ENCODE measurements at places on chromosomes 3 and 15.

- DNase-seq, result no peak
Observed at GRCh38 chr3:72320095-72320954, 527.9 kb downstream of the SHQ1 start.

DNA sequence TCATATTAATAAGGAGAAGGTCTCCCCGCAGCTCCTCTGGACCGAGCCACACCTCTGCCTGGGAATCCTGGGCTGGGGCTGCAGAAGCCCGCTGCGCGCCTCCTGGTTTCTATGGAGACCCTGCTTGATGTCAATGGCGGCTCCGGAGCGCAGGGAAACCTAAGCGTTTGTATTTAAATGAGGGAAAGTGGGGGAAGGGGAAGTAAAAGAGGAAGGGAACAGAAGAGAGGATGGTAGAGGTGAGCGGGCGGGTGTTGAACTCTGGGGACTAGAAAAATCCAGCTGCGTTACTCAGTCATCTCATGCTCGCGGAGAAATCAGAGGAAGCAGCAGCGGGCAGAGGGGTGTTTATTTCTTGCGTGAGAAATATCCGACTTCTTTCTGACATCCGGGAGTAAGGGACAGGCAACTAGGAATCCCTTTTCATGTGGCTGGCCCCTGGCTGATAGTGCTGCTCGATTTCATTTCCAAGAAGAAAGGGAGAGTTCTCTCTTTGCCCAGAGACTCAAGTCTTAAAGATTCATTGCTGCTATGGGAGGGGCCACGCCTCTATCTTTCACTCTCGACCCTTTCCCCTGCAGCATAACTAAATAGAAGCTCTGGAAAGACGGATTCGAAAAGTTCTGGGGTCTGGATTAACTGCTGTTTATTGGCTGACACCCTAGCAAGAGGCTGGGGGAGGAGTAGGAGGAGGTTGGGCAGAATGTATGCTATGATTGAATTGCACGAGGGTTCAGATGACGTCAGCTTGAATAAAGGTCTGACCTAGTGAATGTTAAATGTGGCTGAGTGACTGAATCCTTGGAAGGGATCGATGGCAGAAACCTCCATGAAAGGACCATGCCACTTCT, 110.5 kb upstream of the GAP43 start:
- peak; percentile 67 for DNase-seq

GRCh38 chr15:88814393-88814792, 11.2 kb downstream of the ACAN start:
- DNase-seq, result no peak

- DNase-seq, result no peak
Observed at GRCh38 chr15:45093013-45093412, 21.0 kb downstream of the DUOX2 start.

DNA sequence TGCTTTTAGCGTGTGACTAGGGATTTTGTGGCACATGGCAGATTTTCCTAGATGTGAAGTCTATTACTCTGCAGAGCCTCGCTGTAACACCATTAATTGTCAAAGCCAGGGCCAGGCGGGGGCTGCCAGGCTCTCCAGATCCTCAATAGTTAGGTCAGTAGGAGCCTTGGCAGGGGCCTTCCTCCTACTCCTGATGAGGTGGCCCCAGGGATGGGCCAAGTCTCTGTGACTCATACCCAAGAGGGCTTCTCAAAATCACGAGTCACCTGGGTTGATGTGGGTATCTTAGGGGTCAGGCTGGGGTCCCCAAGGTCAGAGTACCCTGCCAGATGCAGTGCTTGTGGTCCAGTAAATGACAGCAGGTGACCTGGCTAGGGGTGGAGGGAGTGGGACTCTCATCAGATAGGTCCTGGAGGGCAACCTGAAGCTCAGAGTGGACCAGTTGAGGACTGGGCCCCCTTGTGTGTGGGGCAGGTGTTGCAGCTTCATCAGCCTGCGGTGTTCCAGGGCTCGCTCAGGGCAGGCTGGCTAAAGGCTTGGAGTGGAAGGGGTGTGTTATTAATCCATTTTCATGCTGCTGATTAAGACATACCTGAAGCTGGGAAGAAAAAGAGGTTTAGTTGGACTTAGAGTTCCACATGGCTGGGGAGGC, 88.5 kb upstream of the MYZAP start:
- no peak for DNase-seq

DNA sequence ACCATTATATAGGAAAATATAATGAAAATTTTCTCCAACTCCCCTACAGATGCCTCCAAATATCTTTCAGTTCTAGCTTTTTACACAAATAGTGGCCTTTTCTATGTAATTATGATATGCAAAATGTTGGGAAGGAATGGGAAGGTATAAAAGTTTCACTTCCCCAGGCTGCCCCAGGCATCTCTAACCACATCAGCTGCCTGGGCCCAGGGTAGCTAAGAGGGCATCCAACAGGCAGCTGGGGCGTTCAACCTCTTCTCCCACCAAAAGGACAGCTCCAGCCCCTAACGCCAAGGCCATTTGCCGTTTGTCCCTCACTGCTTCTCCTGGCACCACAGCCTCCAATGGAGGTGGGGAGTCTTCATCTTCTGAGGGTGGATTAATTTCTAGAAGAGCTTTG, 188.1 kb upstream of the TSC22D2 start:
- DNase-seq, result no peak

- DNase-seq, result no peak
Observed at GRCh38 chr3:51304230-51304629, 80.9 kb upstream of the MANF start.

GRCh38 chr15:78208341-78208844, 26.0 kb downstream of the ACSBG1 start:
- no peak for DNase-seq

GRCh38 chr15:66943456-66944095, 121.8 kb upstream of the SMAD3 start:
- DNase-seq, result peak; percentile 32

DNA sequence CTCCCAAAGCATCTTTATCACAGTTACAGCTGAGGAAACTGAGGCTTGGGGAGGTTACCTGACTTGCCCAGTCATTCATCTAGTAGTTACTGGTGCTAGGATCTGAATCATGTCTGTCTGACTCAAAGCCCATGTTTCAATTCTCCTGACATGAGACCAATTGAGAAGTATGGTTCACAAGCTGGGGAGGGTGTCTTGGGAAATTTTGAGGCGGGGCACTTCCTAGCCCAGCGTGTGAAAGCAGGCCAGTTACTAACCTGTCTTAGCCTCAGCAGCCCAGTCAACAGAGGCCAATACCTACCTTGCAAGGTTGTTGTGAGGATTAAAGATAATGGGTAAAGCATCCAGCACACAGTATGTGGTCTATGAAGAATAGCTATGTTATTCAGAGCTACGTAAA, 37.0 kb downstream of the CLDN18 start:
- DNase-seq, result no peak

DNA sequence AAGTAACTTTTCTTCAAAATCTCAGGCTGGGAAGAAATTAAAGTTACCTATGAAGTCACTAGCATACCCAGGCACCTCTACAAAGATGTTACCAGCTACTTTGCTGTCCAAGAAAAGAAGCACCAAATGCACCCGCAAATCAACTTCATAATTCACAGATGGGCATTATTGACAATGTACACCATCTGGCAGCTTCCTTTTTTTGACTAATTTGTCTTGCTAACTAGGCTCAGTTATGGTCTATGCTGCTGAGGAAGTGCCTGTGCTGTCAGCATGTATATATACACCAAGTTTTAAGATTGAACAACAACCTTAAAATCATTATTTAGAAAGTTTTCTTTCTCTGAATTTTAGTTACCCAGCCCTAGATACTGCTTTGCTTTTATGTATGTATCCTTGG, 93.8 kb downstream of the NSUN3 start:
- DNase-seq, result no peak

DNA sequence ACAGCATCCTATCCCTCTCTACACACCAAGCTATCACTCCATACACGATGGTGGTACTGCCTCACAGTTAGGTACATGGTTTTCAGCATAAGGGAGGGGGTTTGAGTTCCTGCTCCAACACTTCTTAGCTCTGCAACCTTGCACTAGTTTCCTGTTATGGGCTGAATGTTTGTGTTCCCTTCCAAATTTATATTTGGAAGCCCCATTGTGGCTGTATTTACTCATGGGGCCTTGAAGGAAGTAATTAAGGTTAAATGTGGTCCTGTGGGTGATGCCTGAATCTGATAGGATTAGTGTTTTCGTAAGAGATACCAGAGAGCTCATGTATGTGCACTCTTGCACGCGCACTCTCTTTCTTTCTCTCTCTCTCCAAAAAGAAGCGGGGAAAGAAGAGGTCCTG, 259.4 kb downstream of the RORA start:
- no peak for DNase-seq

GRCh38 chr3:97340940-97341339, 423.6 kb upstream of the ARL6 start:
- DNase-seq, result no peak

DNA sequence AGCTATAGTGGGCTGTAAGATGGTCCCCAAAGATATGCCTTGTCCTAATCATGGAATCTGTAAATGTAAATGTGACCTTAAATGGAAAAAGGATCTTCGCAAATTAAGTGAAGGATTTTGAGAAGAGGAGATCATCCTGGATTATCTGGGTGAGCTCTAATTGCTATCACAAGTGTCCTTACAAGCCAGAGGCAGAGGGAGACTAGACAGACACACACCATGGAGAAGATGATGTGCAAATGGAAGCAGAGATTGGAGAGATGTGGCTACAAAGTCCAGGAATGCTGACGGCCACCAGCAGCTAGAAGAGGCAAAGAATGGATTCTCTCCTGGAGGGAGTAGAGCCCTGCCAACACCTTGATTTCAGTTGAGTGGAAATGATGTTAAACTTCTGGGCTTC, 102.3 kb upstream of the PROK2 start:
- no peak for DNase-seq

DNA sequence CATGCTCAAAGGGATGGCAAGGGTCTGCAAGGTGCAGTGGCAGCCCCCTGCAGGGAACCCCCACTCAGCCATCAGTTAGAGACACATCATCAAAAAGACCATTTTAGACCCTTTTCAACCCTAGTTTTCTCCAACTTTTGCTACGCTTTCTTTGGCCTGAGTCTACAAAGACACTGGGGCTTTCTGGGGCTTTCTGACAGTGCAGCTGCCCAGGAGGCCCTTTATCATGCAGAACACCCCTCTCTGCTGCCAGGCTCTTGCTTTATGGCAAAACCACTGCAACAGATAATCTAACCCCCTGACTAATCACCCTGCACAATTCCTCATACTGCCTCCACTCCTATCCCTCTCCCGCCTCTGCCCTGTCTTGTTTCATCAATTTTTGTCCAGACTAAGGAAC, 2.4 kb downstream of the NMNAT3 start:
- DNase-seq, result no peak

- no peak for DNase-seq
Observed at GRCh38 chr3:5465183-5465582, 277.7 kb downstream of the EDEM1 start.

- no peak for DNase-seq
Observed at GRCh38 chr3:186722457-186722856, 5.3 kb downstream of the KNG1 start.

GRCh38 chr3:61907210-61907795, 345.9 kb downstream of the PTPRG start:
- no peak for DNase-seq

DNA sequence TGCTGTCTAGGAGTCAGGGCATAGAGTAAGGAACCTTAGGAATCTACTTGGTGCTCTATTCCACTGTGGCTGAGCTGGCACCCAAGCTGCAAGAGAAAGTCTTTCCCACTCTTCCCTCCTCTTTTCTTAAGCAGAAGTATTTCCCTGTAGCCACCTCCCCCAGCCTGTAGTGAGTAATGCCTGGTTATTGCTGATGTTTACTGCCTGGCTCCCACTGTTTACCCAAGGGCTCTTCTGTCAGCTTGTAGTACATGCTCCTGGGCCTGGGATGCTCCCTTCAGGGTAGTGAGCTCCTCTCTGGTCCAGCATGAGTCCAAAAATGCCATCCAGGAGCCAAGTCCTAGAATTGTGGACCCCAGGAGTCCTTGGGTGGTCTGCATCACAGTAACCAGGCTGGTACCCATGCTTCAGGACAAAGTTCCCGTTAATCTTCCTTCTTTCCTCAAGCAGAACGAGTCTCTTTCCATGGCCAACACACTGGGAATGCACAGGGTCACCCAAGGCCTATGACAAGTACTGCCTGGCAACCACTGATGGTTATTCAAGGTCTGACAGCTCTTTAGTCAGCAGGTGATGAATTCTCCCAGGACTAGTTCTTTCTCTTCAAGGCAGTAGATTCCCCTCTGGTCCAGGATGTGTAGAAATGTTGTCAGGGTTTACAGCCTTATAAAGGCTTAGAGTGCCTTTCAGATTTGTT, 17.6 kb downstream of the GALK2 start:
- DNase-seq, result no peak
